Activated T-helper 1 cell treated with anti-CD3 and anti-CD28 coated beads, Interleukin-12 subunit alpha, Interleukin-12 subunit beta, Interleukin-2, Interleukin-4 antibody, amounts not matched to agents 30 ng/mL and 10 ng/mL and 1 ng/mL, durations not matched to agents 14 hours and 24 hours and 36 hours (primary cell): ENCODE measurements at places on chromosomes 1 and 21. TPM values are rescaled to one million over a fixed set of nuclear protein-coding genes. Genes with fewer than 3 reads are reported as not detected.

TENT5C gene
- total RNA-seq = 4.9 and 5.2 TPM in 2 replicates

LCE3D gene
- not detected in 2 replicates for total RNA-seq

DNA sequence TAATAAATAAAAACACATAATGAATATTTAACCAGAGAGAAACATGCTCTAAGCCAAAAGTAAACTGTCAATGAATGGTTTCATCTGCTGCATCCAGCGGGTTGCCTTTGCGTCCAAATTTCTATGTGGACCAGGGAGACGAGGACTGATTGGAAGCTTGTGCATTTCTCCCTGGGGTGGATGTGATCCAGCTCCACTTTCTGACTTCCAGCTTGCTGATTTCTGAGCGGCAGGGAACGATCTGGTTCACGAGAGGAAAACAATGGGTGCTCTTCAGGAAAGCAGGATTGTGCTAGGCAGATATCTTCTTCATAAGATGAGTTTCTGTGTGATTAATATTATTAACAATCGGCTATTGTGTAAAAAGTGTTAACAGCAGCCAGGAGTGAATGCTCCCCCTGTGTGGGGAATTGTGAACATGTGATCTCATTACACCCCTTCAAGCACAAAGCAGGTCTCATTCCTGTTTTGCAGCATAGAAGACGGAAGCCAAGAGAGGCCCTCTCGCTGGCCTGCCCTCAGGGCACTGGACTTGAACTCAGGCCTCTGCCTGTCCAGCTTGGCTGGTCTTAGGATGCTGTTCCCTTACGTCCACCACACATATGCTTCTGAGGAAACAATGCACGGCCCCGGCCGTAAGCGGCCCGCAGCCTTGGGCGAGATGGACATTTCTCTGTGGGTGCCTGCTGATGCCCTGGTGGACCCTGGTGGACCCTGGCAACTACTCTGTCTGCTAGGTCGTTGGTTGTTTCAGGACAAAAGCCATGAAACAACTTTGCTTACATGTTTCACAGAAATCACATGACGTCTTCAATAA is 183.4 kb upstream of the C1orf174 start:
- no peak for DNase-seq

DNA sequence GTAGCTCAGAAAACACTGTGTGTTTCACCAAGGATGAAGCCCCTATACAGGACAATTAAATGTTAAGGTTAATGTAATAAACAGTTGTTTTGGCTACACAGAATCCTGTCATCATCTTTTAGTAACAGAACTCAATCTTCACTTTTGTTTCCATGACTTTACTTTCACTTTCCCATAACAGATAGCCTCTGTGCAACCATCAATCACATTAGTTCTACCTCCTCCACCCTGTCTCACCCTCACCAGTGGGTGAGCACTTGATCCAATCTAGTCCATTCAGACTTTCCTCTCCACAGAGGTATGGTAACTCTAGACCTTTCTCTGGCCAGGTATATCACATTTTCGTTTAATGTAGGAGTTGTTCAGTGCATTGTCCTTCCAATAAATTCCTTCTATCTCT is 1018.5 kb downstream of the ADGRL2 start:
- DNase-seq = no peak

GRCh38 chr21:27606422-27606821 is 639.5 kb upstream of the ADAMTS5 start:
- DNase-seq = no peak

DNA sequence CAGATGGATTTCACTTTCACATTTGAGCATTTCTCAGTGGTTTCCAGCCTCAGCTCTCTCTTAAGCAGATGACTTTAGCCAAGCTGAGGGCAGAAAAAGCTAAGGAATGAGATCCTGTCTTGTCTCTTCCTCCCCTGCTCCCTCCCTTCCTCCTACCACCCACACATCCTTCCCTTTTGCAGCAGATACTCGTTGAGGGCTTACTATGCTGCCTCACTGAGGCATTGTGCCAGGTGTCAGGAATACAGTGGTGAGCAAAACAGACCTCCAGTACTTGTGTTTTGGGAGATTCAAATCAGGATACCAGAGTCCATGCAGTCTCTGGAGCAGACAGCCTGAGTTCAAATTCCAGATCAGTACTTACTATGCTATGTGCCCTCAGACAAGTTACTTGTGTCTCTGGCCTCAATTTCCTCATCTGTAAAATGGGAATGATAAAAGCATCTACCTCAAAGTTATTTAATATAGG is 43.2 kb downstream of the KIF26B start:
- DNase-seq = no peak

DNA sequence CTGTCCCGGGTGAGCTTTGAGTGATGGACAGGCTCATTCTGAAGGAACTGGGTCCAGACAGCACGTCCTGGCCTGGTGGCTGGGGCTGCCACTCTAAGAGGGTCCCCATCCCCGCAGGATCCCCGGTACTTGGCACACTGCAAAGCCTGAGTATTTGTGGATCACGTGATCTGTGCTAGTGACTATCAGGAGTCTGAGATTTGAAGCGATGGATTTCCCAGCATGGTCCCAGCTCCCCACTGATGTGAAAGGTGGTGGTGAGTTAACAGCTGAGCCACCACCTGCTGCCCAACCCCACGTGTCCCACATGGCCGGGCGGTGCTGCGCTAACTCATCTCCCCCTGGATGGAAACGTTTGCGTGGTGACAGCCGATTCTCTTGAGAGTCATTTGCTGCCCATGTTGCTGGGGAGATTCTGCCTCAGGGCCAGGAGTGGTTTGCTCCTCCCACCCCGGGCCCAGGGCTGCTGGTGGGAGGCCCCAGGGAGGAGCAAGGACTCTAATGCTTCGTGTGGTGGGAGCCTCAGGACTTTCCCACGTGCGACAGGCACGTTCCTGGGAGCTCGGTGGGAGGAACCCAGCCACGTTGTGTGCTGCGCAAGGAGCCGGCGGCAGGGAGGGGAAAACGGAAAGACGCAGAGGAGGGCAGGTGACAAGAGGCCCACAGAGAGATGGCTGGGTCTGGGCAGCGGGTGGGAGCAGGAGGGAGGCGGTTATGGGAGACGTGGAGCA is 15.1 kb downstream of the FAAP20 start:
- DNase-seq = no peak

- DNase-seq = no peak
Observed at GRCh38 chr1:43438953-43439581, 14.7 kb downstream of the HYI start.
